Left renal pelvis (tissue), 4 donors: ENCODE measurements at places on chromosomes 7 and 10. TPM values are rescaled to one million over a fixed set of nuclear protein-coding genes. Genes with fewer than 3 reads are reported as not detected.

Gene CHAT
- not detected for polyA plus RNA-seq

Gene ACBD7
- polyA plus RNA-seq = 6.0 TPM

Gene ENTPD1
- polyA plus RNA-seq = 12.6 TPM

Gene INA
- polyA plus RNA-seq = 1.1 TPM

Gene ACADSB
- polyA plus RNA-seq = 19.8 TPM

Gene SEC61A2
- polyA plus RNA-seq = 13.7 TPM

Gene SH2B2
- 1.7 TPM for polyA plus RNA-seq

Gene DCLRE1A
- 14.9 TPM for polyA plus RNA-seq

Gene SKIDA1
- 13.2 TPM for polyA plus RNA-seq

Gene CLEC5A
- polyA plus RNA-seq = 0.56 TPM

Gene BTBD16
- polyA plus RNA-seq = 2.0 TPM

Gene ARHGEF35
- 28.1 TPM for polyA plus RNA-seq

Gene PVRIG
- polyA plus RNA-seq = 5.1 TPM

Gene SEMA3A
- 10.1 TPM for polyA plus RNA-seq

Gene TBC1D12
- polyA plus RNA-seq = 22.1 TPM

Gene MEIG1
- polyA plus RNA-seq = 0.96 TPM

- no peak for DNase-seq
These were observed 53.6 kb upstream of the TMEM72 start for GRCh38 chr10:44857363-44858016.

DNA sequence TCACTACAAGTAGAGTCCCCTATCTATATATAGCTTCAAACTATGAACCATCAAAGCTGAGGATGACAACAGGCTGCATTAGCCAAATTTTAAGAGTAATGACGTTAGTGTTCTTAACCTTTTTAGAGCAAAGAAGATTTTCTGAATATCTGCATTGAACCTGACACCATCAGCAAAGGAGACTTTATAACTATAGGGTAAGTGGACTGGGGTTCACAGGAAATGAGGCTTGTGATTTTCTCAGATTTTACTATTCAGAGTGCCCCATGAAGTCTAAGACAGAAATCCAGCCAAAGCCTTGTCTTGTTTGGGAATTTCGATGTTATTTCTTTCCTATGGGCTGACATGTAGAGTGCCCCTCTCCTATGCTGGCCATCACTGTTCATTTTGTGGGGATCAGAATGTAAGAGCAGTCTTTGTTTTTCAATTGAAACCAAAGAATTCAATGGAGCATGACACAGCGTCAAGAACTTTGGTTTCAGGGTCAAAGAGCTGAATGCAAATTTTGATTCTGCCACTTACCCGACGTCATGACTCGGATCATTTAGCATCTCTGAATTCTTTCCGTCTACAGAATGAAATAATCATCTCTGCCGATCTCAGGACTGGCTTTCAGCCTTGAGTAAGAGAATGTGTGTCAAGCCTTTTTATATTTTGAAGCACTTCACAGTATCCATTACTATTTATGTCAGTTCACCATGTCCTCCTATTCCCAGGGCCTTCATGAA, 52.7 kb downstream of the DENND11 start:
- DNase-seq = no peak

DNA sequence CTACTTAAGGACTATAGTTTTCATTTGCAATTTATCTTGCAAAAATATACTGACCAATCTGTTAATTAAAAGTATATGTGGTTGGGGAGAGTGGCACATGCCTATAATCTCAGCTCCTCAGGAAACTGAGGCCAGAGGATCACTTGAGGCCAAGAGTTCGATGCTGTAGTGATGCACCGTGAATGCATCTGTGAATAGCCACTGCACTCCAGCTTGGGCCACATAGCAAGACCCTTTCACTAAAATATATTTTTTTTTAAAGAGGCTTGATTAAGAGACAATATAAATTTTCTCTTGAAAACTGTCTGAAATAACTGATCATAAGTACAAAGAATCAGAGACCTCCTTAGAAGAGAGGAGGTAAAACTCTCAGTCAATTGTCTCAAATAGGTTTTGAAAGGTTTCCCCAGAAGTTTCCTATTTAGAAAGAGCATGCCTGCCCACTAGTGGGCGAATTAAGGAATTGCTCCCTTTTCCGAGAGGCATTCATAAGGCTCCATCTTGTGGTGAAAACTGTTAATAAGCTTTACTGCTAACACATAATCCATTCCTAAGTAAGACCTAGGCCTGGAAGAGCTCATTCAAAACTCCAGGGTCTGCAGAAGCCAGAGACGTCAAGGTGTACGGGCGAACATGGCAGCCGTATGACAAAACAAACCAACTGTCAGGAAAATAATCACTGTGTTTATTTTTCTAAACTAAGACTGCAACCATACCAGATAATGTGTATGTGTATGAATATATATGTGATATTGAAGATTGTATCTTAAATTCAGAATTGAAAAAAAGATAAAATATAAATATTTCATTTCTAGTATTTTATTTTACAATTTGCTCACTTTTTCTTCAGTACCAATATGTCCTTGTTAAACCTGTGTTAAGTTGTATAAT, 6.8 kb upstream of the TAS2R40 start:
- DNase-seq = peak; percentile 47

GRCh38 chr10:96767611-96768010, 47.3 kb upstream of the PIK3AP1 start:
- no peak for DNase-seq

DNA sequence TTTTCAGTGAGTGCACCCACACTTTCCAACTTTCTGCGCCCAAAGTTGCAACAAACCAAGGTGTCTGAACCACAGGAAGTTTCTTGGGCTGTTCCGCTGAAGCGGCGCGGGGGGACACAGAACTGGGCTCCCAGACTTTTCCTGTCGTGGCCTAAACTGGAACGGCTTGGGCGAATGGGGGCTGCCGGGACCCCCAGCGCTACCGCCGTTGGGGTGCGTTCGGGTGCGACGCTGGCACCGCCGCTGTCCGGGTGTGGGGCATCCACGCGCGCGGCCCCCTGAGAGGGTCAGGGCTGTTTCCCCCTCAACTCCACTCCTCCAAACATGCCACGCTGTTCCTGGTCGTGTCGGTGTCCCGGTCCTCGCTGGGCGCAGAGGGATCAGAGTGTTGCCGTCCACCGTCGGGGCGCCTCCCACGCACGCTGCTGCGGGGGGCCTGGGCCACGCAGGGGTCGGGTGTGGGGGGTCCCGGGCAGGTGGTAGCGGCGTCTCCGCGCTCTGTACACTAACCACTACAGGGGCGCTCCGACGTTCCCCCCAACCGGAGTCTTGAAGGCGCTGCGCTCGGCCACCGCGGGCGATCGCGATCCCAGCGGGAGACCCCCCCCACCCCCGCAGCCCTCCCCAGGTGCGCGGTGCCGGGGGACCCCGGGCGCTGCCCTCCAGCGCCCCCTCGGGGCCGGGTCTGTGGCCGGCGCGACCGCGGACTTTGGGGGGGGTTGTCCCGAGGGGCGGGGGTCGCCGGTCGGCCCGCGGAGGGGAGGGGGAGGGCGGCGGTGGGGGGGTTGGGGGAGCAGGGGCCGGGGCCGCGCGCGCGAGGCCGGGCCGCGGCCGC, 2.2 kb upstream of the CUX1 start:
- DNase-seq = no peak

GRCh38 chr10:1142596-1142995, 86.4 kb downstream of the WDR37 start:
- no peak for DNase-seq

DNA sequence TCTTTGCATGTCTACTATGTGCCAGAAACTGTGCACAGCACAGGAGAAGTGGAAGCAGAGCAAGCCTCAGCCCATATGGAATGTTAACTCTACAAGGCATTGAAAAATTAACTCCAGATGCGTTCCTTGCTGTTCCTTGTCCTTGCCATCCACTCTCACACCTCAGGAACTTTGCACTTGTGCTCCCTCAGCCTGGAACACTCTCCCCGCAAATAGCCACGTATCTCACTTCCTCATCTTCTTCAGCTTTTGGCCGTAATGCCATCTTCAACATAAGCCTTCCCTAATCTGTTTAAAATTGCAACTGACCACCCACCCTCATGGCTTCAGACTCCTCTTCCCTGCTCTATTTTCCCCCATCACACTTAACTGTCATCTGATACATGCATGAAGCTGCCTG, 83.2 kb upstream of the CAPZA2 start:
- no peak for DNase-seq

- DNase-seq = no peak
These were observed 205.8 kb downstream of the HECW1 start for GRCh38 chr7:43318188-43318770.

DNA sequence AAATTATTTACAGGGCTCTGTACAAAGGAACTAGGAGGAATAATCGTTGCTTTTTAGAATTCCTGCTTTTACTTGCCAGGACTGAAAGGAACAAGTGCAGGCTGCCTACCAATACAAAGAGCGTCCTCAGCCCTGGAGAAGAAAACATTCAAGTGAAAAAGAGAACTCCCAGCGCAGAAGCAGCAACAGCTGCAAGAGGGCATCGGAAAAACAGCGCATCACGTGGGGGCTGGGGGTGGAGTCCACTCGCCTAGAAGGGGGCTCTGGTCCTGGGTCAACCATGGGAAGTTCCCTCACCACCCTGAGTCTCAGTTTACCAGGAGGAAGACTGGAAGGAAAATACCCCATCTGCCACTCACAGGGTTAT, 385 bp upstream of the C10orf90 start:
- DNase-seq = no peak

DNA sequence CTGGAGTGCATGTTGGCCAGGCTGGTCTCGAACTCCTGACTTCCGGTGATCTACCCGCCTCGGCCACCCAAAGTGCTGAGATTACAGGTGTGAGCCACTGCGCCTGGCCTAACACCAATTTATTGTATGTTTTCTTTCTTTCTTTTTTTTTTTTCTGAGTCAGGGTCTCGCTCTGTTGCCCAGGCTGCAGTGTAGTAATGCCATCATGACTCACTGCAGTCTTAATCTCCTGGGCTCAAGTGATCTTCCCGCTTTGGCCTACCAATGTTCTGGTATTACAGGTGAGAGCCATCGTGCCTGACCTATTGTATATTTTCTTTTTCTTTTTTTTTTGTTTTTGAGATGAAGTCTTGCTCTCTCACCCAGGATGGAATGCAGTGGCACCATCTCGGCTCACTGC, 33.8 kb upstream of the UBE2H start:
- no peak for DNase-seq

DNA sequence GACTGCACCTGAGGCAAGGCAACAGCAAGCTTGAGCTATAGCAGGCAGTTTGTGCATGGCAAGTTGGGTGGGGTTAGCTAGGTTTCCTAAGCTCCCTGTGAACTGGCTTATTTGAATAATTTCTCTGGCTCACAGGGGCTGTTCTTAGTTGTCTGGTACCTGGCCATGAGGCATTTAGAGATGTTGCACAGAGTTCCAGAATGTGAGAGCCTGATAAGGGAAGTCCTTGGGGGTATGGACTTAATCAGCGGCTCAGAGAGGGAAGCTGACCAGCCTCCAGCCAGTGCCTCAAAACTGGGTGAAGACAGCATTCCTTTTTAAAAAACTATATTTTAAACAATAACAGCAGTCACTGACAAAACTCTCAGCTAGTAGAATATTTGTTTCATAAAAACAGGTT, 307.4 kb downstream of the FZD1 start:
- no peak for DNase-seq

DNA sequence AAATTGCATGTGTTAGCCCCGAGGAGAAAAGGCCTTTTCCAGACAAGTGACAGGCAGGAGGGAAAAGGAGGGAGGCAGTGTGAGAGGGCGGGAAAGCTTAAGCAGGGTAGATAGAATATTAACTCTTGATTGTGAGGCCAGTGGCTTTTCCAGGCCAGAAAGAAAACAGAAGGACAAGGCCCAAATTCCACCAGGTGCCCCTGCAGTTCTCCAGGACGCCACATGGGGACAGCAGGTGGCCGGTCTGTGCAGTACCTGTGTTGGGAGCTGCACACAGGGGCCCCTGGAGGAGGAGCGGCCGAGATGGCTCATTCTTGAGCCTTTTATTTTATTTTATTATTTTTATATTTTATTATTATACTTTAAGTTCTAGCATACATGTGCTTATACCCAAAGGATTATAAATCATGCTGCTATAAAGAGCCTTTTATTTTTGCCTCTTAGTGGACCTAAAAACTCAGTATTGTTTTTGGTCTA, 141.3 kb upstream of the KLF14 start:
- no peak for DNase-seq

DNA sequence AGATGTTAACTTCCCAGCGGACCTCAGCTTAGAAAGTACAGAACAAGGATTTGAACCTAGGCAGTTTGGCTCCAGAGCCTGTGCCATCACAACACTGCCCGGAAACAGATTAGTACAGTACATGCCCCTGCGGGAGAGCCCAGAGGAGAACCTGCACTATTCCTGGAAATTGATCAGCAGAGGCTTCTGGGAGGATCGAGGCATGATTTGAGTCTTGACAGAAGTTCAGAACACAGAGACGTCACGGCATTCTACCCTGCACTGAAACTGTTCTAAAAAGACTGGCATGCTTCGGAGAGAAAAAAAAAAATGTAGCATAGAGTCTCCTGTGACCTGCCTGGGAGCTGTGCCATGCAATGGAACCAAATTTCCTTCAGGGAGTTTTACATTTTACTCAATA, 9.2 kb upstream of the IL6 start:
- no peak for DNase-seq

GRCh38 chr10:13712837-13713581, 126.2 kb downstream of the PRPF18 start:
- no peak for DNase-seq

- no peak for DNase-seq
These were observed 40.9 kb downstream of the CALD1 start for GRCh38 chr7:134820295-134820694.

GRCh38 chr7:51123322-51124019, 193.1 kb downstream of the COBL start:
- no peak for DNase-seq

DNA sequence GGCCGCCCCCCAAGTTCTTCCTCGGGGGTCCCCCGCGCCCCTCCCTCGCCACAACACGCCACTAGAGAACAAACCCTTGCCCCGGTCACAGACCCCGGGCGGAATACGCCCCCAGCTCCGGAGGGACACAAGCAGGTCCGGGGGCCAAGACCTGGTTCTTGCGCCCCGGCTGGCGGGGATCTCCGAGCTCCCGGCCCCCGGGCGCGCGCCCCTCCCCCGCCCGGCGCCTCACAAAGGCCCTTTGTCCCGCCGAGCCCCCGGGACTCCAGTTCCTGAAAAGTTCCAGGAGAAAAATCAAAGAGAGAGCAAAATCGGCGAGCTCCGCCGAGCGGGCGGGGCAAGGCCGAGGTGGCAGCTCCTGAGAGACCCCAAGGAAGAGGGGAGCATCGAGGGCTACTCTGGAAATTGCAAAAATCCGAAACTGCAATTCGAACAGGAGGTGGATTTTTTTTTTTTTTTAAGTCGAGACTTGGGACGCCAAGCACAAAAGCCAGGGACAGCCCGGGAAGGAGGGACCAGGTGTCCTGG, 4.0 kb downstream of the TNRC18 start:
- DNase-seq = no peak

GRCh38 chr7:150519310-150519709, 4.6 kb downstream of the GIMAP7 start:
- DNase-seq = no peak

GRCh38 chr10:129962872-129963640, 1.0 kb downstream of the EBF3 start:
- DNase-seq = no peak
